Esophagus muscularis mucosa (tissue), 4 donors: ENCODE measurements at places on chromosomes 12 and 14. TPM values are rescaled to one million over a fixed set of nuclear protein-coding genes. Genes with fewer than 3 reads are reported as not detected.

- no peak for DNase-seq
These were observed at the start of gene MMP17 for GRCh38 chr12:131827961-131828534. Gene MMP17, plus strand, starts transcription at chr12:131828393. Its CDS starts 102 bp downstream, at chr12:131828495.

DNA sequence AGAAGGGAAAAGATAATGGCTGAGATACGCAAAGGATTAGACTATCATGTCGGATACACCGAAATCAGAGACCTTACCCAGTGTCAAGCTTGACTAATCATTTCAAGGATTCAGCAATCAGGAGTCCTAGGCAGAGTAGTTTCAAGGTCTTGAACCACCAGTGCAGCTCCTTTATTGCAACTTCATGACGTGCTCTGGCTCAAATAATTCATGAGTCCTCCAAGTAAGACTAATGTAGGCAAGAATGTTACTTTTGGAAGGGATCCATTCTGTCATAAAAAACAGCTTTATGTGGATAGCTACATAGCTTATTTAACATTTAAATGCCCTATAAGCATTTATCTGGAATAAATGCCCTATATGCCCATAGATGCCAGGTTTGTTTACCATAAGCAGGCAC lies 123.2 kb downstream of the LMO3 start:
- no peak for DNase-seq

DNA sequence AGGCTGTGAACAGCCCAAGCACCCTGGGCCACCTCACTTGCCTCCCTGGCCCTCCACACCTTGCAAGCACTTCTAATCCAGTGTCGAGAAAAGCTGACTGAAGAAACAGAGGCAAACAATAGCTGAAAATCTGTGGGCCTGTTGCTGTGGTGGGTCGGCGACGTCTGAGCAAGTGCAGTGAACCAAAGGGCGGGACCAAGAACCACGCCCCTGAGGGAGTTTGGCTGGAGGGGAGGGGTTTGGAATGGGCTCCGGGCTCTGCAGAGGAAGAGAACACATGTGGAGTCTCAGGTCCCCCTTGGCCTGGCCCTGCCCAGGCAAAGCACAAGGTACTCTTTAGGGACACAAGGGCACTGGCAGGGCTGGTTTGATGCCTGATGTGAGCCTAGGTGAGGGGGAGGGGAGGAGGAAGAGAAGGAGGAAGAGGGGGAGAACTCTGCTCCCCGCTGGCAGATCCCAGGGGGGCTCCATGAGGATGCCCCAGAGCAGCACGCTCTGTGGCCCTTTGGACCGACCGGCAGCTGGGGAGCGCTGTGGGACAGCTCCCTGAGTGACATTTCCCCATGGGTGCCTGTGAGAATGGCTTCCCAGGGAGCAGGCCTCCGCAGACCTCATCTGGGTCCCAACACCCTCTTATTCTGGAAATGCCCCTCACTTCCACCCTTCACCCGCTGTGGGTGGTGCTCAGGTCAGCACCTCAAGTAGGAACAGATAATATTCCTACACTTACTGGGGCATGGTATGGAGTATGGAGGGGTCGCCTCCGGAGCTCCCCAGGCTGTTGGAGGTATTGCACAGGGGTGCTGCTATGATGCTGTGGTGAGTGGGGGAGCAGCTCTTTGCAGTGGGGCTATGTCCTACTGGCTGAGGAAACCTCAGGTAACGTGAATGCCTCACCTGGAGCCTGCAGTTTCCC lies 85.5 kb downstream of the CPSF2 start:
- no peak for DNase-seq

GRCh38 chr12:13390381-13390861 lies 193.9 kb downstream of the EMP1 start:
- DNase-seq = peak; percentile 92

- peak; percentile 95 for DNase-seq
These were observed 37.6 kb downstream of the PACS2 start for GRCh38 chr14:105351920-105352851.

DNA sequence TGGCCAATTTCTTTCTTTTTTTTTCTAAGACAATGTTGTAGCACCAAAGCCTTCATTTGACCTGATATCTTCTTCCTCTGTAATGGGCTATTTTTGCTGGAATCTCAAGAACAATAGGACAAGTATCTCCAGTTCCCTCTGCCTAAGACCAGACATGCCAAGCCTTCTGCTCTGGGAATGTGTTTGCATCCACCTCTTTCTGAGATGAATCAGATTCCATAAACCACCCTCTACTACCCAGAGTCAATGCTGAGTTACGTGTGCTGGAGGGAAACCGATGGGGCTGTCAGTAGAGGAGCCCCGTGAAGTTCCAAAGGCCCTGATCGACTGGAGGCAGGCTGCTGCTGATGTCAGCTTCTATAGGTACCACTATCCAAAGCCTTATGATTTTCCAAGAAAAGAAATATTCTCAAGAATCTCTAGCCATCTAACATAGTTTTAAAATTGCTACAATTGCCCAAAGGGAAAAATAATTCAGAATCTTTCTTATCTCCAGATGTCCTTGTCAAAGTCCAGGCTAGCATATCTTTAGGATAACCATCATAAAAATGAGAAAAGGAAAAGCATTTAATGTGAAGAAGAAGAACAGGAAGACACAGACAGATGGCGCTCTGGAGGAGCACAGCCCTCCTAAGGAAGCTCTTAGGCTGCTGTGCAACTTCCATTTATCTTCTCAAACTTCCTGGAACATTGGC lies 101.9 kb downstream of the SLC8A3 start:
- DNase-seq = peak; percentile 47

- no peak for DNase-seq
These were observed 10.9 kb downstream of the GATC start for GRCh38 chr12:120457133-120457532.

DNA sequence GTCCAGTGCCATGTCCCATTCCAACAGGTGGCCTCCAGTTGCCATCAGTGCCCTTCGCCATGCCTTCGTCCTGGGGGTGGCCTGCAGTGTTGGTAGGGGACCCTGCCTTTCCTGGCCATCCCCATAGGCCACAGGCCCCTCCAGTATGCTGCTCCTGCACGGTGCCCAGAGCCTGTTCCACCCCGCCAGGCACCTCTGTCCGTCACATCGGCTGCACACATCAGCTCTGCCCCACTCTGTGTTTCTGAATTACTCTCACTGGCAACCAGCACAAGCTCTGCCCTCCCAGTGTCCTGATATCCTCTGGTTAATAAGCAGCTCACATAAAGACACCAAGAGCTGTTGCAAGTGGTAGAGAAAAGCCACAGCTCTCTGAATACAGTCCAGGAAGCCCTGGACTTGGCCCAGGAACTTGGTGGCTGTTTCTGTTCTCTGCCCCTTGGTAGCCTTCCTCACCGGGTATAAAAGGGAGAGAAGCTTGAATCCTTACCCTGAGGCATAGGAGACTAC lies 31.3 kb upstream of the ATP2A2 start:
- DNase-seq = no peak

DNA sequence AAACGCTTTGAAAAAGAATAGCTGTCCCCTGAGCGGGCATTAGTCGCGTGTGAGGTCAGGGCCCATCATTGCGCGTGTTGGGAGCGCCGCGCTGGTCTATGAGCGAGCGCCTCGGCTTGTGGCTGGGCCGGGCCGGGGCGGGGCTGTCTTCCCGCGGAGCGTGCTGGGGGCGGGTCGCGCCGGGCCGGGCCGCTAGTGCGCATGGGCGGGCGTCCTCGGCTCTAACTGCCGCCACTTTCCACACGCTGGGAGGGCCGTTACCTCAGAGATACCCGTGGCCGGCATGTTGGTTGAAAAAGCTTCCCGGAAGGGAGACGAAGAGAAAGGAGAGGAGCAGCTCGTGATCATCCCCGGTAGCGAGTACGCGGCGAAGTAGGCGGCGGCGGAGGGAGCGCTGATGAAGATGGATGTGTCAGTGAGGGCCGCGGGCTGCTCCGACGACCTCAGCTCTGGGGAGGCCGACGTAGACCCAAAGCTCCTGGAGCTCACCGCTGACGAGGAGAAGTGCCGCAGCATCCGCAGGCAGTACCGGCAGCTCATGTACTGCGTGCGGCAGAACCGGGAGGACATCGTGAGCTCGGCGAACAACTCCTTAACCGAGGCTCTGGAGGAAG lies at the start of gene EID3:
Gene EID3 (plus strand): TSS at position 202 of the 614 bp plus-strand sequence. CDS start 196 bp downstream, at position 398.
- peak; percentile 94 for DNase-seq

DNA sequence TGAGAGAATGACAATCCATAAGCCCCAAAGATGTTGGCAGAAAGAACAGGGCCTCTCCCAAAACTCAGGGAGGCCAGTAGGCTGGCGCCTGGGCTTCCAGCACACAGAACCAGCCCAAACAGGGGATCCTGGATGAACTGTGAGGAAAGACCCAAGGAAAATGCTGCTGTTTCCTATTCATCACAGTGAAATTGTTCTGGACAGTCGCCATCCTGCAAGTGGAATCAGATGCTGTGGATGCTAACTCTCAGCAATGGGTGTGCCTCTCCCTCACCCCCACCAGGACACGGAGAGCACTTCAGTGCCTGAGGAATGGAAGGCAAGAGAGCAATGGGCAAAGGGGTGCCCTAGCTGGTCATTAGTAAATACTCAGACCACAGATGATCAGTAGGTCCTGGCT lies 80.8 kb downstream of the ANO2 start:
- DNase-seq = no peak

GRCh38 chr12:62767946-62768345 lies 167.0 kb downstream of the PPM1H start:
- no peak for DNase-seq

Gene MYF6
- not detected for total RNA-seq
